ENCODE measurements at places on chromosomes 12 and 14. TPM values are rescaled to one million over a fixed set of nuclear protein-coding genes. Genes with fewer than 3 reads are reported as not detected.

Gene RALGAPA1
- 24.1 TPM for total RNA-seq

Gene CRADD
- 17.1 TPM for total RNA-seq

Gene HOXC9
- total RNA-seq, result 0.09 TPM

Gene SMCO2
- total RNA-seq, result 0.71 TPM

Gene VWF
- total RNA-seq, result 6.7 TPM

Gene C14orf39
- total RNA-seq, result 0.24 TPM

Gene C14orf132
- 1.7 TPM for total RNA-seq

Gene PTCSC3
- total RNA-seq, result not detected

Gene COX8C
- not detected for total RNA-seq

Gene GALNT8
- 0.61 TPM for total RNA-seq

Gene CCDC91
- total RNA-seq, result 60.2 TPM

Gene RNASE3
- 26.7 TPM for total RNA-seq

Gene NUAK1
- 2.1 TPM for total RNA-seq

Gene LGR5
- total RNA-seq, result 0.42 TPM

Gene RNASE7
- total RNA-seq, result 0.47 TPM

Gene TMEM30B
- 3.1 TPM for total RNA-seq

Gene GALNT6
- total RNA-seq, result 12.3 TPM

Gene PPFIA2
- 0.24 TPM for total RNA-seq

Gene CLSTN3
- total RNA-seq, result 16.5 TPM

Gene TAS2R7
- not detected for total RNA-seq

Gene KRT73
- 0.28 TPM for total RNA-seq

Gene KCNK10
- total RNA-seq, result 0.09 TPM

Gene KRT83
- 0.33 TPM for total RNA-seq

Gene IGF1
- total RNA-seq, result 1.6 TPM

Gene TAMALIN
- total RNA-seq, result 9.2 TPM

Gene LRFN5
- total RNA-seq, result 0.90 TPM

Gene PTPRO
- 3.9 TPM for total RNA-seq

Gene LHX5
- total RNA-seq, result under 0.01 TPM

Gene IPO8
- total RNA-seq, result 16.5 TPM

Gene USP44
- 0.33 TPM for total RNA-seq

Gene SRRM4
- total RNA-seq, result under 0.01 TPM

Data from thymus (tissue), 14 donors.